Osteocyte (in vitro differentiated cells): ENCODE measurements at places on chromosomes 3 and 15.

DNA sequence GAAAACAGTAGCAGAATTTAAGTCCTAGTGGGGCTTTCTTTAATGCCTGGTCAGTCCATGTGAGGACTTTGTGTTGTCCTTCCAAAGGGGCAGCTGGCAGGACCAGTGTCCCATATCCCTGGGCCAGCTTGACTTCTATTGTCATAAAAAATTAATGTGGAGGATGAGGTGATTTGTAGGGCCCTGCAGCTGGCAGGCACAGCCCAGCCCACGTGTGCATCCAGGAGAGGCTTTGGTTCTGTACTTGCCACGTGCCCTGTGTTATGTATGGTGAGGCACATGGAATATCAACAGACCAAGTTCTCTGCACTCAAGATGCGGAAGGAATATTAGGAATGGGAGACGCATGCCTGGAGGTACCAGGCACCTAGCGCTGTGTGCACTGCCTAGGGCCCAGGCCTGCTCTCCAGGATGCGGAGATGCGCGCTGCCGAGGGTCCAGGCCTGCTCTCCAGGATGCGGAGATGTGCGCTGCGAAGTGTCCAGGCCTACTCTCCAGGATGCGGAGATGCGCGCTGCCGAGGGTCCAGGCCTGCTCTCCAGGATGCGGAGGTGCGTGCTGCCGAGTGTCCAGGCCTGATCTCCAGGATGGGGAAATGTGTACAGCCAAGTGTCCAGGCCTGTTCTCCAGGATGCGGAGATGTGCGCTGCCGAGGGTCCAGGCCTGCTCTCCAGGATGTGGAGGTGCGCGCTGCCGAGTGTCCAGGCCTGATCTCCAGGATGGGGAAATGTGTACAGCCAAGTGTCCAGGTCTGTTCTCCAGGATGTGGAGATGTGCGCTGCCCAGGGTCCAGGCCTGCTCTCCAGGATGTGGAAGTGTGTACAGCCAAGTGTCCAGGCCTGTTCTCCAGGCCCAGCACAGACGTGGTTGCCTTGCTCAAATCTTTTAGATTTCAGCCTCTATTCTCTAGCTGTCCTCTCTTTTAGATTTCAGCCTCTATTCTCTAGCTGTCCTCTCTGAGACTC lies 183.3 kb upstream of the ROPN1 start:
- DNase-seq = no peak

GRCh38 chr3:133293397-133294110 lies 106.3 kb upstream of the BFSP2 start:
- no peak for DNase-seq

DNA sequence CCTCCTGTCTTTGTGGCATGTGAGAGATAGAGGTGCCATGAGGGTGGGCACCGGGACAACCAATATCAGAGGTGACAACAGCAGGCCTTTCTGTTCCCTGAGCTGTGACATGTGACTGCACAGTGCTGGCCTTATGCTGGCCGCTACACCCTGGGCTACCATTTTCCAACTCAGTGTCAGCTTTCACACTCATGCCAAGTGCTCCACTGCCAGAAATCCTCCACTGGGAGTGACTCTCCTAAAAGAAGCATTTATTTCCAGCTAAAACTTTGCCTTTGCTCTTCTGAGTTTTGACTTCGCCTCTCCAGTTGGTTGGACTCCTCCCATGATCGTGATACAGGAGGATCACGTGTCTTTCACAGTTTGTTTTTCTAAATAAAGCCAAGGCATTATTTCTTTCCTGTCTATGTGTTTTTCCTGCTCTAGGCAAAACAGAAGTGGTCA lies 31.4 kb downstream of the CA12 start:
- DNase-seq = no peak

- no peak for DNase-seq
These were observed 44.8 kb downstream of the PTPRG start for GRCh38 chr3:61606196-61606595.

DNA sequence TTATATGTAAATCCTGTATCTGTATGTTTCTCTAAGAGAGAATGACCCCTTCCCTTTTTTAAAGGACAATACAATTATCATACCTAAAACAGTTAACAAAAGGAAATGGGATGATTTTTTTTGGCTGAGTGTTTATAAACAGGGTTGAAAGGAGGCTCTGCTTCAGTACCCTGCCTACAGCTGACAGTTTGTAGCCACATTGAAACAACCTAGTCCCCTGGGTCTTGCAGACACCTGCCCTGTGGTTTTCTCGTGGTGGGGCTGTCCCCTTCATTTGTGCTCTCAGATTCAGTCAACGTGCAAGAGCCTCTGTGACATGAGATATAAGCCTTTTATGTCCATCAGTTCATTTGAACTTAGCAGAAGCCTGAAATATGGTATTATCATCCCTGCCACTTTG lies 2.3 kb upstream of the HMCES start:
- DNase-seq = no peak

GRCh38 chr15:39287322-39288195 lies 293.3 kb upstream of the THBS1 start:
- DNase-seq = no peak

GRCh38 chr15:62093809-62094208 lies 27.0 kb downstream of the C2CD4A start:
- DNase-seq = no peak

- DNase-seq = no peak
These were observed 420.5 kb upstream of the NAALADL2 start for GRCh38 chr3:174438501-174439145.

DNA sequence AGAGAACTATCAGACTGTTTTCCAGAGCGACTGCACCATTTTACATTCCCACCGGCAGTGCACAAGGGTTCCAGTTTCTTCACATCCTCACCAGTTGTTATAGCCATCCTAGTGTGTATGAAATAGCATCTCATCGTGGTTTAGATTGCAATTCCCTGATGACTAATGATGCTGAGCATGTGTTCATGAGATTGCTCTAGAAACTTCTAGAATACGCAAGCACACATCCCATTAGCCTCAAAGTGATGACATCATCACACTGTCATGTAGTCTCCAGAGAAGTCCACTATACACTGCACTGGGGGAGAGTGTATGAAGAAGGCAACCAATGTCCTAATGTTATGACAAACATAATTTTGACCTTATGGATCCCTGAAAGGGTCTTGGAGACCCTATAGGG lies 30.1 kb downstream of the FBLN2 start:
- DNase-seq = no peak

DNA sequence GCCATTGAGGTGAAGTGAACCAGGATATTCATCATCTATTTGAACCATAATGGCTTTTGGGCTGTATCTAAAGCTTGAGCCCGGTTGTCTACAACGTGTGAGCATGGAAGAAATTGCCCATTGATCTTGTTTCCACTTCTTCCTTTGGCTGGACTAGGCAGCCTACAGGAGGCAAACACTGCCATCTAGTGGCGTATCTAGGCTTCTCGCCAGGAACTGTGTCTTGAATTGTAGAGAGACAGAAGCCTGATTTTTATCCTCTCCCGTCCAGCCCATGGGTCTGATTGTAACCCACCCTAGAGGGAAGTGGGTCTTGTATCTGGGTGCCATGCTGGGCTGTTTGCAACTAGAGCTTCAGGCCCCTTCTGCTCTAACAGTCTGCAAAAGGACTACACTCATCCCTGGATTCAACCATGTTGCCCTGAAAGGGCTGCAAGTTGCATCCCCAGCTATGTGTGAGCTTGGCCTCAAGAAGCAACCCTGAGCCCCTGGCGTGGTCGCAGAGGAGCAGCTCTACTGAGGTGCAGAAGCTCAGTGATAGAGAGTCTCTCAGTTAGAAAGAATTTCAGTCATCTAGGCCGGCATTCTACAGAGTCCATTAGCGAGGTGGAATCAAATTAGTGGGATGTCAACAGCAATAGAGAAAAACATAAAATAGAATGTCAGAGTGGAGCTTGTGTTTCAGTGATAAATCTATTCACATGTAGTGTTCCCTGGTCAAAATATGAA lies 170.2 kb upstream of the UMPS start:
- peak; percentile 86 for DNase-seq

DNA sequence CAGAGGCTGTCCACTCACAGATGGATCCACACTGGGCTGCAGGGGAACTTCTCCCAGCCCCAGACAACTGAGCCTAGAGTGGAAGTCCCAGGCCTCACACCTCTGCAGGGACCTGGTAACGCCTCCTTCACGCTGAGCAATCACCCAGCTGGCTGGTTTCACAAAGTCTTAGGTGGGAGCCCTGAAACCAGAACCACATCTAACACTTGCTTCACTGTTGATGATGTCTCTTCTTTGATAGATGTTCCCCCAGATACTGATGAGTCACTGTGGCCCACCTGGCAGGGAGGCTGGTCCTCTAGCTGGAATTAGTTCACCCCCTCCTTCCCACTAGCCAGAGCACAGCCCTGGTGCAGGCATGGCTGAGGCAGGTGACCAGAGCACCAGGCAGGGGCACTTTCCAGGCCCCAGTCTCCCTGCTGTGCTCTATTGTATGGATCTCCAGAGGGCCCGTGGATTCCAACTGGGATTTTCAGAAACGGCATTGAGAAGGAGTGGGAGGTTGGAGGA lies 33.5 kb downstream of the MYL3 start:
- DNase-seq = no peak

GRCh38 chr3:9110316-9110715 lies 139.1 kb downstream of the SRGAP3 start:
- no peak for DNase-seq

DNA sequence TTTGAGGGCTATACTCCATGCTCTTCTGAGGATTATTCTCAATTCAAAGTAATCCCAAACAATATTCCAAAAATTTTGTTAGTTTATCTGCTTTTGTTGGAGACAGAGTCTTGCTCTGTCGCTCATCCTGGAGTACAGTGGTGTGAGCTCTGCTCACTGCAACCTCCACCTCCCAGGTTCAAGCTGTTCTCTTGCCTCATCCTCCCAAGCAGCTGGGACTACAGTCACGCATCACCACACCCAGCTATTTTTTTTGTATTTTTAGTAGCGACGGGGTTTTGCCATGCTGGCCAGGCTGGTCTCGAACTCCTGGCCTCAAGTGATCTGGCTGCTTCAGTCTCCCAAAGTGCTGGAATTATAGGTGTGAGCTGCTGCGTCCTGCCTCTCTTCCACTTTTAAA lies 39.1 kb downstream of the MEF2A start:
- DNase-seq = no peak

GRCh38 chr15:64651601-64652191 lies 123.7 kb downstream of the RBPMS2 start:
- DNase-seq = no peak

GRCh38 chr3:123385981-123386380 lies 62.9 kb downstream of the ADCY5 start:
- DNase-seq = no peak

GRCh38 chr3:14234251-14235002 lies 55.8 kb downstream of the LSM3 start:
- DNase-seq = peak; percentile 51

DNA sequence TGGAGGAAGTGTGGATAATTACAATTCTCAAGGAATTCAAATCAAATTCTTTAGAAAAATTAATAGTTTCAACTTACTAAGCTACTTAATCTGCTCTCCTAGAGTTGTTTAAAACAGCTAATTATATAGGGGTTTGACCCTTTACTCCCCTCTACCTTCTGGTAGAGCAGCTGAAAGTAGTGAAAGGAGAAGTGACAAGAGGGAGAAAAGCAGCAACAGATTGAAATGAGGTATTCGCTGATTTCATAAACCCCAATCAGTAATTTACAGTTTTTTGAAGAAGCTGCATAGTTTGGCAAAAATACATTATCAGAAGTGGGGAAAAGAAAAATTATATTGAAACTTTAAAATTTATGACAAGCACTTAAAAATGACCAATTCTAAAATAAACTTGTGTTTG lies 52.8 kb downstream of the ZMAT3 start:
- no peak for DNase-seq

DNA sequence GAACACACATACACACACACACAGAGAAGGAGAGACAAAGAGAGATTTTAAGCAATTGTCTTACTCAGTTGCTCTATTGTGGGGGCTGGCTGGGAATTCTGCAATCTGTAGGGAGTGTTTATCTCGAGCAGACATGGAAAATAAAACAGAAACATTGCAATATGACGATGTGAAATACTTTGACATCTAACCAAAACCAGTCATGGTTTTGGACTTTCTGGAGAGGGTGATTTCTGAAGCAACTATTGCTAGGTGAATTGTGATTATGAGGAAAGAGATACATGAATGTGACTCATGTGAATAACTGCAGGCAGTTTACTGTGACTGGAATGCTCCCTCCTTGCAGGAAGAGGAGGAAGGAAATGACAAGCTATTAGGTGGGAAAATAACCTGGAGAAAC lies 12.3 kb upstream of the PHLDB2 start:
- no peak for DNase-seq

GRCh38 chr15:99997112-99997651 lies 263.9 kb upstream of the LYSMD4 start:
- DNase-seq = no peak

GRCh38 chr3:120170223-120170622 lies 76.0 kb upstream of the GSK3B start:
- DNase-seq = no peak

- no peak for DNase-seq
These were observed 173.3 kb upstream of the SNTN start for GRCh38 chr3:63478990-63479660.

- DNase-seq = no peak
These were observed 137.7 kb downstream of the NUP210 start for GRCh38 chr3:13282358-13282985.

GRCh38 chr3:148651549-148651948 lies 46.2 kb upstream of the AGTR1 start:
- no peak for DNase-seq

GRCh38 chr3:83902787-83903533 lies 1055.8 kb upstream of the CADM2 start:
- DNase-seq = no peak
